ENCODE measurements at places on chromosomes 5 and 9.

GRCh38 chr9:10447036-10447435, 165.8 kb downstream of the PTPRD start:
- DNase-seq = no peak

DNA sequence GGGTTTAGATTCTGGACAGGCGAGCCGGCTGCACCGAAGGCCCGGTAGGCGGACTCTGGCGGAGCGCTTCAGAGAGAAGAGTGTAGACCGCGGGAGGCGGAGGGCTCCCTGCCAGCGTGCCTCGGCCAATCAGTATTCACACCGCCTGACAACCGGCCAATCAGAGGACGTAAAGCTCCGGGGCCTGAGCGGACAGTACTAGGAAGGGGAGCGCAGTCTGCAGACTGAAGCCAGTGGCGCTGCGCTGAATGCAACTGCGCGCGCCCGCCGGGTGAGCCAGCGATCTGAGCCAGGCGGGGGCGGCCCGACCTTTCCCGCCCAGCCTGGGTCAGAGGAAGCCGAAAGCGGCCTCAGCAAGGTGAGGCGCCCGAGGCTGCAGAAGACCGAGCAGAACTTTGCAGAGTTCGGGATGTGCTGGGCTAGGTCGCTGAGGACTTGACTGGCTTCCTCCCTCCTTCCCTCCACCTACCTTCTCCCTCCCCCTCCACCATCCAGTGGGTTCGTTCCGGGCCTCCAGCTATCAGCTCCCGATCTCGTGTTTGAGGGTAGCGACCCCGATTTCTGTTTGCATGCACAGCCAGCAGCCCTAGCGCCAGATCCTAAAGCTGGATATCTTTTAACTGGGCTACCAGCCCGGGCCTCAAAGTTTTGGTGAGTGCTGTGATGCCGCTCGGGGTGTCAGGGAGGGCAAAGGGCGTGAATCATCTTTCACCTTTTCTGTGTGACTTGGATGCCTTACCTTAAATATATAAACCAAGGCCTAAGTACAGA, at the start of gene DMRT2:
TSS of gene DMRT2 (plus strand) at position 233 of the 771 bp plus-strand sequence. CDS start 1,257 bp downstream, outside the sequence.
- DNase-seq = no peak

GRCh38 chr5:142183561-142183960, 75.0 kb downstream of the NDFIP1 start:
- no peak for DNase-seq

DNA sequence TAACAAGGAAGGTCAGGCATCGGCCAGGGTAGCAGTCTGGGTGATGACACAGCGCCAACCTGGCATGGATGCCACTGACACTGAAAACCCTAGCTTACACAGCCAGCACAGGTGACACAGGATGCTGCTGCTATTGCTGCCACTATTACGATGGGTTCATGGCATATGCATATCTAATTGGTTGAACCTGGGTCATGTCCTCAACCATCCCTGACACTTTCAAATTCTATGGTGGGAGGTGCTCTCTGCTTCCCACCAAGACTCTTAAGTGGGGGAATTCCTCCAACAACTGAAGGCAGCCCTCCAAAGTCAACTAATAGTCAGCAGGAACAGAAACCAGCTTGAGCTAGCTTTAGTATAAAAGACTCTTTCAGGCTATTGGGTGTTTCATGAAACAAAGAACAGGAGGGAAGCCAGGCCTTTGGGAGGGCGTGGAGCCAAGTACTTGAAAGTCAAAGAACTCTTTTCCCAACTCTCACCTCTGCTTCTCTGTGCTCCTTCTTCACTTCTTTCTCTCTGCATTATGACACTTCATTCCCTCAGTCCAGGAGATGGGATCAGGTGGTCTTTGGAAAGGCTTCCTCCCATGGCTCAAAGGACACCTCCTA, 21.3 kb downstream of the PTTG1 start:
- DNase-seq = no peak

- DNase-seq = no peak
Observed at GRCh38 chr9:134158753-134159392, 5.5 kb downstream of the RNU6ATAC start.

DNA sequence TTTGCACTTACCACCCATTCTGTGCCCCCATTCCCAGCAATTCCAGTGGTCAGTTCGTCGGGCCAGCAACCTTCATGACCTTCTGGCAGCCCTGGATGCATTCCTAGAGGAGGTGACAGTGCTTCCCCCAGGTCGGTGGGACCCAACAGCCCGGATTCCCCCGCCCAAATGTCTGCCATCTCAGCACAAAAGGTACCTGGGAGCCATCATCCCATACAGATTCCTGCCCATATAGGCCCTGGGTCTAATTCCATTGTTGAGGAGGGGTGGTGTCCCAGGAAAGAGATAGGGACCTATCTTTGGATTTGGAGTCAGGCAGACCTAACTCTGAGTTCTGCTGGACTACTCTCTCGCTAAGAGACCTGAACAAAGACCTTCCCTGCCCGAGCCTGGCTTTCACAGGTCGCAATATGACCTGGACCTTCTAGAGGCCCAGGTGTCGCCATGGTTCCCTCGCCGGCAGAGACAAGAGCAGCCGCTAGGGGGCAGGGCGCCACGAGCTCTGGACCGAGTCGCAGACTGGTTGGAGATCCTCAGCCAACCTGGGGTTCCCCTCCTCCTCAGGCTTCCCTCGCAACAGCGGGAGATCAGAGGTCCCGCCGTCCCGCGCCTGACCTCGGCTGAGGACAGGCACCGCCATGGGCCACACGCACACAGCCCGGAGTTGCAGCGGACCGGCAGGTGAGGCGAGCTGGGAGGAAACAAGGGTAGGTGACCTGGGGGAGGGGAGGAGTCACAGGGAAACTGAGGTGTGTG, 3.1 kb downstream of the SLC4A9 start:
- DNase-seq = peak; percentile 85

Data from stimulated activated CD4-positive, alpha-beta T cell treated with anti-CD3 and anti-CD28 coated beads, Interleukin-4, amount 100 ng/mL, for 1 hour (primary cell).